ENCODE measurements at places on chromosomes 3 and 15. TPM values are rescaled to one million over a fixed set of nuclear protein-coding genes. Genes with fewer than 3 reads are reported as not detected.
A peak's percentile ranks its signal among the peaks of the same experiment; 100 is the strongest.

DNA sequence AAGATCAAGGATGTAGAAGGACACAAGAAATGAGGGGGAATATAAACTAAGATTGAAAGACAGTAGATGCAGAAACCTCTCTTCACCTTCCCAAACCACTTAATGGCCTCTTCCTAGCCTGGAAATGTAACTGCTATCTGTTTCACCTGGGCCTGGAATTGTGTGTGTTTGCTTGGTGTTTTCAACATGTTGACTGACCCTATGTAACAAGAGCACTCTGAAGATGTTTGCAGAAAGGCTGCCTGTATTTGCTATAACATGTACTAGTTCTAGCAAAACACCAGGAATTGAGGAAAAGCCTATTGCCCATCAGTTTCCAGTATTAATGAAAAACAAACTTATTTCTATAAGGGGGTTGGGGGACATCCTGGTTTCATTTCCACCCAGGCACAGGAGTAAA is 248.3 kb downstream of the WDR72 start:
- H3K36me3 ChIP-seq, result no peaks in the 10 kb centered on the region
- H3K27me3 ChIP-seq, result no peaks in the 10 kb centered on the region

DNA sequence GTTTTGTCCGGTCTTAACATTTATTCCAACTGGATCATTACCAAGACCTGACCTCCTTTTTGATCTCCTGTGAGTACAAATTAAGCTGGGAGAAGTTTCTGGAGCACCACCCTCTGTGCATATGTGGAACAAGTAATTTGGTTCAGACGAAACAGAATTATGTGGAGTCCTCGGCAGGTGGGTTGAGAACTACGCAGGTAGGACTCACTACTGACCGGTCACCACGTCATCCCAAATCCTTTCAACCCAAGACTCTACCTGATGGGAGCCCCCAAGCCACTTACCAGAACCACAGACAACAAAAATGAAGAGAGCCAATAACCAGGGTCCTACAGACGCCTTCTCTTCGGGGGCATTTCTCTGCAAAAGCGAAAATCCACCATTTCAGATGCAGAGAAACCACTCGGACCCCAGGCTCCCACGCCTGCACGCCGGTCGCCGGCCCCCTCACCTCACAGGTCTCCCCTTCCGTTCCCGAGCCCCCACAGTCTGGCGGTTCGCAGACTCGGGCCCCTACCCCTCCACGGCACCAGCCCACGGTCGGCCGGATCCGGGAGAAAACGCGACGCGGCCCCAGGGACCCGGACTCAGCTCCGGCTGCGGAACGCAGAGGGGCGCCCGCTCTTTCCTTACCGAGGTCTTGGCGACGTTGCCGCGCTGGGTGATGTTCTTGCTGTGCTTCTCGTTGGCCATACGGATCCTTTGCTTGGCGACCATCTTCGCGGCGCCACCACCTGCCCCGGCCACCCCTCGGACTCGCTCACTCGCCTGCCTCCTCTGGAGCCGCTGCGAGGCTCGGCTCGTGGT is 674 bp downstream of the SERP1 start:
- no peaks in the 10 kb centered on the region for H3K27me3 ChIP-seq
- H3K4me3 ChIP-seq, result peak overlapping the region; percentile 89
- peak; percentile 50 for DNase-seq
- H3K27ac ChIP-seq, result peak overlapping the region; percentile 100

- H3K4me1 ChIP-seq, result no peaks in the 10 kb centered on the region
- H3K4me3 ChIP-seq, result no peak overlapping the region
- peak; percentile 67 for DNase-seq
- no peak overlapping the region for H3K27ac ChIP-seq
Measured at GRCh38 chr15:73704869-73705645, 20.9 kb downstream of the CD276 start.

DNA sequence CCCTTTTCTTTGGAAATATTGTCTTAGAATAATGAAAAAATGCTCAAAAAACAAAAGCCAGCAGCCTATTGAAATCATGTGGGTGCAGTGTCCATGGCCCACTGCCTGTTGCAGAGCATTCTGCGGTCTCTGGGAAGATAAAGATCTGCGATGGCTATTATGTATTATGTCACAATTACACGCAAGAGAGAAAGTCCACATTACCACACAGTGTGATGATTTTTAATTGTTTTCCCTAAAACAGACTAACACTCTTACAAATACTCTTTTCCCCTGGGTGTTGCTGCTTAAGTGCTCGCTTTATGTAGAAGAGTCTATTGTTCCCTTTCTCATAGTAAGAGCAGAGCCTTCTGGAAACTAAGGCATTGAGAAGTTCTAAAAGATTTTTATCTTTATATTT is 32.2 kb downstream of the SSR3 start:
- H3K36me3 ChIP-seq, result no peaks in the 10 kb centered on the region
- no peaks in the 10 kb centered on the region for H3K4me1 ChIP-seq
- no peaks in the 10 kb centered on the region for H3K27me3 ChIP-seq
- no peak overlapping the region for H3K27ac ChIP-seq
- no peak for DNase-seq

DNA sequence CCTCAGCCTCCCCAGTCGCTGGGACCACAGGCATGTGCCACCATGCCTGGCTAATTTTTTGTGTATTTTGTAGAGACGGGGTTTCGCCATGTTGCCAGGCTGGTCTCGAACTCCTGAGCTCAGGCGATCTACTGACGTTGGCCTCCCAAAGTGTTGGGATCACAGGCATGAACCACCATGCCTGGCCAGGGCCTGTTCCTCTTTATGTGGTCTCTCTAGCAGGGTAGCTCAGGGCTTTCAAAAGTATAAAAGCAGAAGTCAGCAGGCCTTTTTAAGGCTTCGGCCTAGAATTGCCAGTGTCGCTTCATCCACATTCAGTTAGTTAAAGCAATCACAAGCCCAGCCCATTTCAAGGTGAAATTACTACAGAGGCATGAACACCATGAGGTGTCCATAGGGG is 7.6 kb downstream of the VHL start:
- H3K36me3 ChIP-seq, result peaks cover 78% of the 10 kb centered on the region
- H3K27me3 ChIP-seq, result no peaks in the 10 kb centered on the region
- no peak overlapping the region for H3K4me3 ChIP-seq
- no peak overlapping the region for H3K27ac ChIP-seq
- H3K4me1 ChIP-seq, result peaks cover 24% of the 10 kb centered on the region
- DNase-seq, result no peak

Gene DUOXA1
- total RNA-seq, result not detected

Gene TGM4
- not detected for total RNA-seq

DNA sequence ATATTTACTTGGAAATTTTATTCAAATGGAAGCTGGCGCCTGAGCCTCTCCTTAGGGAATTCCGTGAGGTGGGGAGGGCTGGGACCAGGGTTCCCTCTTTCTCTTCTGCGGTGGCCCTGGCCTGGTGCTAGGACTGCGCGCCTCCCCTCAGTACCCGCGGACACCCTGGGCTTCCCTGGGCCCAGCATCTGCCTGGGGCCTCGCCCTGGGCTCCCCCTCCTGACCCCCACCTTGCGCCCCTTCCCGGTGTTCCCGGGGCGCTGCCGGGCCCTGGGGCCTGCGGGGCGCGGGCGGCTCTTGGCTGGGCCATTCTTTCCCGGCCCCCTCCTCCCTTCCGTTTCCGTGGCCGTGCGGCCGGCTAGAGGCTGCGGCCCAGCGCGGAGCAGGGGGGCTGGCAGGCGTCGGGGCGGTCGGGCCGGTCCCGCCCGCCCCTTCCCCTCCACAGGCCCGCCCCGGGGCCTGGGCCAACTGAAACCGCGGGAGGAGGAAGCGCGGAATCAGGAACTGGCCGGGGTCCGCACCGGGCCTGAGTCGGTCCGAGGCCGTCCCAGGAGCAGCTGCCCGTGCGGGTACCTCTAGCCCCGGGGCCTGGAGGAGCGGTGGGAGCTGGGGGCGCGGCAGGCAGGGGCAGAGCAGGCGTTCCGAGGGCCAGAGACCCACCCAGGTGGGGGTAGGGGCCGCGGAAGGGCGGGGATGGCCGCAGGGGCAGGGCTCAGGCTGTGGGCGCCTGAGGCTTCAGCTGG is at the start of gene FES:
Gene FES (plus strand): TSS at position 529 of the 743 bp plus-strand sequence. CDS start 542 bp downstream, outside the sequence.
- H3K27ac ChIP-seq, result peak within 1 kb of the TSS; percentile 91
- peaks cover 60% of the 10 kb centered on the region for H3K36me3 ChIP-seq
- H3K4me3 ChIP-seq, result peak within 1 kb of the TSS; percentile 55
- no peaks in the 10 kb centered on the region for H3K27me3 ChIP-seq
- DNase-seq, result peak; percentile 67

Gene ZNF385D
- 0.89 TPM for total RNA-seq

Gene A4GNT
- total RNA-seq, result 18.9 TPM

Gene PPP1R14D
- not detected for total RNA-seq

DNA sequence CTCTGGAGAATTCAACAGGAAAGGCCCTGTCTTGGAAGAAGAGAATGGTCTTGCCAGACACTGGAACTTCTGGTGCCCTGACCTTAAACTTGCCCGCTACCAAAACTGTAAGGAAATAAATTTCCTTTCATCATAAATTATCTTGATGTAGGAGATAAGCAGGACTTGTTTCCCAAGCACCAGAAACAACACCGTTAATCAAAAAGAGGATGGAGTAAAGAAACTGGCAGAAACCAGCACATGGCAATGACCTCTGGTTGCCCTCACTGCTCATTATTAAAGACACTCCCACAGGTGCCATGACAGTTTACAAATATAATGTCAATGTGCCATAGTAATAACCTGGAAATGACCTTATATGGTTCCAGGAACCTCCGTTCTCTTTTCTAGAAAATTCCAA is 426.1 kb downstream of the EDEM1 start:
- no peaks in the 10 kb centered on the region for H3K27me3 ChIP-seq
- H3K4me1 ChIP-seq, result no peaks in the 10 kb centered on the region
- no peak overlapping the region for H3K4me3 ChIP-seq
- peak; percentile 6 for DNase-seq
- no peak overlapping the region for H3K27ac ChIP-seq

GRCh38 chr15:100241572-100242482 is 99.9 kb downstream of the ADAMTS17 start:
- H3K27me3 ChIP-seq, result no peaks in the 10 kb centered on the region
- DNase-seq, result peak; percentile 32
- no peak overlapping the region for H3K4me3 ChIP-seq

DNA sequence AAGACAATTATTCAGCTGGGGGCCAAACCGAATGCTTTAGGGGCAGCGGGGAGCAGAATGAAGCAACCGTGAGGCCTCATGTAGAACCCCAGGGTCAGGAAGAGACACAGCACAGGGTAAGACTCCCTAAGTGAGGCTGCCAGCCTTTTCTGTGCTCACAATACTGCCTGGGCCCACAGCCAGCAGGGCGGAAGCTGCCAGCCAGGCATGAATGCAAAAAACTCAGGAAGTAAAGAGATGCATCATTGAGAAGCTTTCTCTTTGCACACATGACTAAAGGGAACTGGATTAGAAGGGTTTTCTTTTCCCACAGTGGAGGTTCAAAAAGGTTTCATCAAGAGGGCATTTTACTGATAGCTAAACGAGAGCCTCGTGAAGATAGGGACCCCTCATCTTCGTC is 33.3 kb downstream of the CA12 start:
- H3K4me3 ChIP-seq, result no peak overlapping the region
- DNase-seq, result peak; percentile 77
- peaks cover 13% of the 10 kb centered on the region for H3K4me1 ChIP-seq
- no peaks in the 10 kb centered on the region for H3K27me3 ChIP-seq
- H3K27ac ChIP-seq, result no peak overlapping the region

- H3K27ac ChIP-seq, result peak overlapping the region; percentile 94
- peak; percentile 78 for DNase-seq
- H3K4me1 ChIP-seq, result peaks cover 35% of the 10 kb centered on the region
- H3K4me3 ChIP-seq, result peak overlapping the region; percentile 57
Measured at GRCh38 chr3:169146179-169146665, 517.3 kb downstream of the MECOM start.

- no peaks in the 10 kb centered on the region for H3K36me3 ChIP-seq
- no peak for DNase-seq
- no peak overlapping the region for H3K4me3 ChIP-seq
- no peak overlapping the region for H3K27ac ChIP-seq
- H3K4me1 ChIP-seq, result peaks cover 25% of the 10 kb centered on the region
- no peaks in the 10 kb centered on the region for H3K27me3 ChIP-seq
Measured at GRCh38 chr15:64604319-64604718, 143.9 kb downstream of the ZNF609 start.

GRCh38 chr15:35979608-35980007 is 433.6 kb upstream of the DPH6 start:
- H3K4me1 ChIP-seq, result no peaks in the 10 kb centered on the region
- DNase-seq, result no peak
- no peaks in the 10 kb centered on the region for H3K36me3 ChIP-seq
- no peak overlapping the region for H3K27ac ChIP-seq

DNA sequence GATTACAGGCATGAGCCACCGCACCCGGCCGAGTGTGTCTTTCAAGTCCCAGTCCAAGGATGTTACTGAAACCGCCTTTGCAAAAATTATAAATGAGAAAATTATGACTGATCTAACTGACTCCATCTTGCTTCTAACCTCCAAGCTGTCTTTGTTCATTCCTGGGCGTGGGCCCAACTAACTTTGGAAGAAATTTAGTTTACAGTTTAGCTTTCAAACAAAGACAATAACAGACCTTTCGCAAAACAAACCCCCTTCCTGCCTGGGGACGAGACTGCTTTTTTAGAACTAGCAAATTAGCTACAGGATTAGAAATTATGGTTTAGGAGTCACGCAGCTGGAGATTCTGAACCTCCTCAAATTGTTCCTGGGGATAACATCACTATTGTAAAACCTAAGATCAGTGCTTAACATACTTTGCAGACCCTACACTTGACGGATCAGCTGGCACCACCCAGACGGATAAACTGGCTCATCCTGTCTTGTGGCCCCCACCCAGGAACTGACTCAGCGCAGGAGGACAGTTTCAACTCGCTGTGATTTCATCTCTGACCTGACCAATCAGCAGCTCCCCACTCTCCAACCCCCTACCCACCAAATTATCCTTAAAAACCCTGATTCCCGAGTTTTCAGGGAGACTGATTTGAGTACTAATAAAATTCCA is 23.8 kb downstream of the NANOGP8 start:
- H3K4me3 ChIP-seq, result no peak overlapping the region
- no peak overlapping the region for H3K27ac ChIP-seq
- peak; percentile 34 for DNase-seq
- no peaks in the 10 kb centered on the region for H3K27me3 ChIP-seq

DNA sequence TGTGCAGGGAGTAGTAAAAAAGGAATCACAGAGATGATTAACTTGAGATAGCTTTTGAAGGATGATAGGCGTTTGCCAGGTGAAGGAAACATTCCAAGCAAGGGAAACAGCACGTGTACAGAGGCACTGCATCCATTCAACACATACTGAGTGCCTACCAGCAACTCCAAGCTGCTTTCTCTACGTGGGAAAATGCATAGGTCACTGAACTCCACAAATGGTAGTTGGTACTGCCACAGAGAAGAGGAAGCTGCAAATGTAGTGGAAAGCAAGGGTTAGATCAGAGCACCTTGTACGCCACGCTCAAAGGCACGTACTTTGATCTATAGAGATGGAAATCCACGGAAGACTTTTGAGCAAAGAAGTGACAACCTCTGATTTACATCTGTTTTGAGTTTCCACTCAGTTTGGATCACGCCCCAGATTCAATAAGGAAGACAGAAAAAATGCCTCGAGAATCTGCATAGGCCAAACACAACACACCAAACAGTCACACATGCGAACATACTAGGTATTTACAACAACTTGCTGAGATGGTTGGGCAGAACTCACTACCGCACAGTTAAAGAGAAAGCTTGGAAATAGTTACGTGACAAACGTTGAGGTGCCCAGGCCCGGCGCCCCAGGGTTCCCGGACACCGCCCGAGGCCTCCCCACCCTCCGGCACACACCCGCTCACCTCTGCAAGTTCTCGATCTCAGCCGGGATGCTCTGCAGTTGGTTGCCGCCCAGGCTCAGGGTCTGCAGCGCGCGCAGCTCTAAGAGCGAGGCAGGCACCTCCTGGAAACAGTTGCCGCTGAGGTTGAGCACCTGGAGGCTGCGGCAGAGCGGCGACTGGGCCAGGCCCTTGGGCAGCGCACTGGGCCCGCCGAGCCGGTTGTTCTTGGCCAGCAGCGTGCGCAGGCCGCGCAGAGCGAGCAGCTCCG is 826 bp downstream of the LRRC58 start:
- peak overlapping the region; percentile 92 for H3K27ac ChIP-seq
- H3K4me3 ChIP-seq, result peak overlapping the region; percentile 94
- no peaks in the 10 kb centered on the region for H3K36me3 ChIP-seq
- H3K27me3 ChIP-seq, result no peaks in the 10 kb centered on the region
- H3K4me1 ChIP-seq, result peaks cover 7% of the 10 kb centered on the region
